ENCODE measurements at places on chromosomes 11 and 22. TPM values are rescaled to one million over a fixed set of nuclear protein-coding genes. Genes with fewer than 3 reads are reported as not detected.

- DNase-seq = no peak
These were observed 52.4 kb upstream of the TYR start for GRCh38 chr11:89125298-89125697.

DNA sequence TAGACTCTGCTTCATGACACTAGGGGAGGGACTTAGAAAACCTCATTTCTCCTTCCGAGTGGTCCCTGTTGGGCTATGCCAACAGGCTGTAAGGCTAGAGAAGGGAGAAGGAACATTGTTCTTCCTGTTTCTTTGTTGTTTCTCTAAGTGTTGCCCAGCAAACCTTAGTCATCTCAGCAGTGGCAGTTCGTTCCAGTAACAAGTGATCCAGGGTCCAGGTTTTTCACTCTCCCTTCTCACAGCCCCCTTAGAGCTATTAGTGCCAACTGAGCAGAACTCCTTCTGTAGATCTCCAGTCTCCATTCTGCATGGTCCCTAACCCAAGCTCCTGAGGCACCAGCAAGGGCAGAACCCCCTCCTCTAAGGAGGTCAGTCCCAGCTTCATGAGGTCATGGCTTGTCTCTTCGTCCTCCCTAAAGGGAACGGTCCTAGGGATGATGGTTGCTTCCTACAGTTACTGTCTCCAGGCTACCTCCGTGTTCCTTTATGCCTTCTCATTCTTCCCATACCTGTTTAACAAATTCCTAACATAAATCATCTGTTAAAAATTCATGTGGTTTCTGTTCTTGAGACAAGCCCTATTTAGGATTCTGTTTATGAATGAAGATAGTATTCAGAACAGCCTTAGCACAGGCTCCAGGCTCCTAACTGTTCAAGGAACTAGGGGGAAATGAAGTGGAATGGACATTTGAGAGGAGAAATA lies 168.6 kb upstream of the UBASH3B start:
- no peak for DNase-seq

DNA sequence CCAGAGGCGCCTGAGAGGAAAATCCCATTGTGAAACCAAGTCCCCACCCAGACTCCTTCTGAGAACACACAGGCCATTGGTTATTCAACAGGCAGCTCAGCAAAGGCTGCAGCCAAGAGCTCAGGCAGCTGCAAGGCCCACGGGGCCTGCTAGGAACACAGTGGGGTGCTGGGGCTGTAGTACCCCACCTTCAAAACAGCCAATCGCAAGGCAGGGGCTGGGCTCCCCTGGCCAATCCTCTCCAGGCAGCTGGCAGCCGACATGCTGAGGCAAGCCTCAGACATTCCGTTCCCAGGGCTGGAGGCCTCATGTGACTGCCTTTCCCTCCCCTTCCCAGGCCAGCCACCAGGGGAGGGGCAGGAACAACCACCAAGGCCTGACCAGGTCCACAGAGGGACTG lies 6.6 kb downstream of the PRODH start:
- no peak for DNase-seq

GRCh38 chr11:35006389-35007128 lies 90.1 kb downstream of the PDHX start:
- DNase-seq = no peak

DNA sequence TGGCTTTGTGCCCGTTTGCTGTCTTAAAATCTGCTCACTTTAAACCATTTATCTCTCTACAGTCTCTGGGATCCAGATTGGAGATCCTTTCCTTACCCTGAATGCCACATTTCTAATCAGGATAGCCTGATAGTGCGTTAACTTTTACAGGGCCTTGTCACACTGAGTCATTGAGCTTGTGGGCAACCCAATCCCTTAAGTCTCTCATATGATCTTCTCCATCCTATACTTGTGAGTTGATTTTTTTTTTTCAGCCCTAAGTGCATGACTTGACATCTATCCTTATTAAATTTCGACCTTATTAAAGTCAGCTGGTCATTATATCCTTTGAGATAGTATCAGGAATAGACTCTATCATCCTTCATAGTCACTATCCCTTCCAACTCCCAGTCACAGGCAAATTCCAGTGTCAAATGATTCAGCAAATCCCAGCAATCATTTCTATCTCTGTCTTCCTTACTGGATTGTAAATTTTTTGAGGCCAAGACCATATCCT lies 57.7 kb downstream of the TEAD1 start:
- DNase-seq = no peak

DNA sequence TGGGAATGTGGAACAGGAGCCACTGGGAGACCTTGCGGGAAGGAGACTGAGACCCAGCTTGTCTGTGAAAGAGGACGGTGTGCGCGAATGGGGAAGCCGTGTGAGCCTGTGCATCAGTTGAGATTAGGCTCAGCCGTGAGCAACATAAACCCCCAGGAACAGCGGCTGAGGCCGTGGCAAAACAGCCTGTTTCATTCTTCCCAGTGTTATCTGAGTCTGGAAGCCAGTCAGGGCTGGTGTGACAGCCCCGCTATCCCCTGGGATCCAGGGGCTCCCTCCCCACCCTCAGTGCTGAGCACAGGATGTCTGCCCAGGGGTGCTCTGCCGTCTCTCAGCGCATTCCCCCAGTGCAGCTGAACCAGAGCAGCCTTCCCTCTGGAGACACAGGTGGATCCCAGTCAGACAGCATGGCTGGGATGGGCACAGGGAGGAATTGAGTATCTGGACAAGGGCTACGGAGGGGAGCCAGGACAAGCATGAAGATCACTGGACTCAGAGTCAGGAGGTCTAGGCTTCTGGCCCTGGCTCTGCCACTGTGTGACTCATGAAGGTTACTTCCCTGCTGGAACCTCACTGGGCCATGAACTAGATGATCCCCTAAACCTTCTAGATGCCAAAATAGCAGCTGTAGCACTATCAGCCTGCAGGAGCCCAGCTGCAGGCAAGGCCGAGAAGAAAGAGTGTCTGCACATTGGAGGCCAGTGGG lies 8.6 kb downstream of the OAF start:
- no peak for DNase-seq

- no peak for DNase-seq
These were observed 10.0 kb upstream of the OR5M1 start for GRCh38 chr11:56624661-56625110.

DNA sequence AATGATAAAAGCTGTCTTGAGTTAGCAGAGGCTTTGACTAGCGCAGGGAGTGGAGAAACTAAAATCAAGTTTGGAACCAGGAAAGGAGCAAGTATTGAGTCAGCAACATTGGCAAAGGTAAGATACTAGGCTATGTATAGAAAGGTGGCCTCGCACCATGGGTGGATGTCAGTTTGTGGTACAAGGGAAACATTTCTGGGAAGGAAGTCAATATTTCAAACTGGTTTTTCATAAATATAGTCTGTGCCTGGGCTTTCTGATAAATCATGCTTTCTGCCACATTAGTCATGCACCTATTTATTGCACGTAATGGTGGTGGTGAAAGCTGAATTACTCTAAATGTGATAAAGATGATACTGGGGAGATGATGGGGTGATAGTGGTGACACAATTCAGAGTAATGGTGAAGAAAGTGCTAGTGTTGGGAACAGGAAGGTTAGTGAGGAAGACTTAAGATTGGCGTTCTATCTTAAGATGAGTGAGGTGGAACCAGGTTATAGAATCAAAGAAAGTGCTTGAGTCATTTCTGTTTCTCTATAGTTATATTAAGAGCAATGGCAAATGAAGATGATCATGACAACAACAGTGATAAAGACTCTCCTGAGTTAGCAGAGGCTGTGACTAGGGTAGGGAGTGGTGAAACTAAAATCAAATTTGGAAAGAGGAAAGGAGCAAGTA lies 729.0 kb downstream of the FAM181B start:
- DNase-seq = no peak

DNA sequence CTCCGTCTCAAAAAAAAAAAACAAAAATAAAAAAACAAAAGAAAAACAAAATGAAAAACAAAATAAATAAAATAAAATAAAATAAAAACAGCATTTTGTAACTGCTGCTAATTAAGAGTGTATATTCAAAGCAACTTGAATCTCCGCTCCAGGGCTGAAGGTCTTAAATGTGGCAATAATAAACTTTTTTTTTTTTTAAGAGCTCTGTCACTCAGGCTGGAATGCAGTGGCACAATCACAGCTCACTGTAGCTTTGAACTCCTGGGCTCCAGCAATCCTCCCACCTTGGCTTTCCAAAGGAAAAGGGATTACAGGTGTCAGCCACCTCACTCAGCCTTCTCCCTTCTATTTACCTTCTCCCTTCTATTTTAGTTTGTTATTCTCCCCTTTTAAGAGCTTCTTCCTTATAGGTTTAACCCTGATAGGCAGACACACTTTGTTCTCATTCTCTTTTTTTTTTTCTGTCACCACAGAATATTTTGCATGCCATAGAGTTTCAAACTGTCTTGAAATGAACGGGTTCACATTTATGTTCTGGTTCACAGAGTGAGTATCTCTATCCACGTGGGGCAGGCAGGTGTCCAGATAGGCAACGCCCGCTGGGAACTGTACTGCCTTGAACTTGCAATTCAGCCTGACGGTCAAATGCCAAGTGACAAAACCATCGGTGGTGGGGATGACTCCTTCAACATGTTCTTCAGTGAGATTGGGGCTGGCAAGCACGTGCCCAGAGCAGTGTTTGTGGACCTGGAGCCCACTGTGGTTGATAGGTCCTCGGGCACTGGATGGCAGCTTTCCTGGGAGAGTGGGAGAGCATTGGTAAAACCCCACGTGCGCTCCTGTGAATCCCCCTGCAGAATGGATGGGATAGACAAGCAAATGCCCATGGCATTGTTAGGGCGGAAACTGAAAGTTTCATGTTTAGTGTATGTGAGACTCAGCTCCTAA lies 19.4 kb downstream of the LRRC74B start:
- DNase-seq = no peak

DNA sequence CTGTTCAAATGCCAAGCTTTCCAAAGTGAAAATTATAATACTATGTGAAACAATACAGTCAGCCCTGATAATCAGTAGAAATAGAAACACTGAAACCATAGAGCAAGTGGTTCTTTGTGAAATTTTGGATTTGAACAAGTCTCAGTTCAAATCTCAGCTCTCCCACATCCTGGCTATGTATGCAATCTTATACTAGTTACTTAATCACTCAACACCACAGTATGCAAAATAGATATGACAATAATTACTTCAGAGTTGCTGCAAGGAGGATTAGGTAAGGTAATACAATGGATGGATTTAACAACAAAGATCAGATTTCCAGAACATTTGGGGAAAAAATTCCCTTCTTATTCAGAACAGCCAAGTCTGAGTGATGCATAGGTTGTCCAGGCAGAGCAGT lies 851.8 kb upstream of the CCDC90B start:
- DNase-seq = no peak

VSIG2 gene
- 2.0 TPM for total RNA-seq

OR52A1 gene
- not detected for total RNA-seq

MYBPC3 gene
- 0.53 TPM for total RNA-seq

OR56B1 gene
- 0.40 TPM for total RNA-seq

ADORA2A gene
- 8.4 TPM for total RNA-seq

TNNI2 gene
- not detected for total RNA-seq

NLRP14 gene
- 0.53 TPM for total RNA-seq
